Testis (tissue), 5 donors: ENCODE measurements at places on chromosomes 3 and 15. TPM values are rescaled to one million over a fixed set of nuclear protein-coding genes. Genes with fewer than 3 reads are reported as not detected.
A peak's percentile ranks its signal among the peaks of the same experiment; 100 is the strongest.

GRCh38 chr3:136428167-136428566 lies 178.0 kb downstream of the PCCB start:
- DNase-seq, result no peak

DNA sequence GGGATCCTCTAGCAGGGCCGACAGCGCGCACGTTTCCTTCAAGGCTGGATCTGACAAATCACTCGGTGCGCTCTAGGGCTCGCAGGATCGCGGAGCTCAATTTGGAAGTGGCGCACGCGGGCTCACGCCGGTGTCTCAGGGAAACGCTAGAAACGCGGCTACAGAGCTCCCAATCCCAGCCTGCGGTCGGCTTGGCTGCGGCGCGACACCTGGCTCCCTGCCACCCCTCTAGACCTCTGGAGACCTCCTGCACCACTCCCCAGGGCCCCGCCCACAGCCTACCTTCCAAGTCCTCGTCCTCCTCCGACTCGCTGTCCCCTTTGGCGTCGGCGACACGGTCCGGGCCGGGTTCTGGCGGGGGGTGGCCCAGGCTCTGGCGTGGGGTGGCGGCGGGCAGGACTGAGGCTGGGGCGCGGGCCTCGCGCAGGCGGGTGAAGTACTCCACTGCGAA lies 596 bp downstream of the PRKAR2A start:
- peak; percentile 79 for DNase-seq

- DNase-seq, result no peak
Observed at GRCh38 chr3:55009372-55009771, 81.5 kb upstream of the LRTM1 start.

- DNase-seq, result no peak
Observed at GRCh38 chr3:141530415-141530768, 43.6 kb downstream of the RASA2 start.

DNA sequence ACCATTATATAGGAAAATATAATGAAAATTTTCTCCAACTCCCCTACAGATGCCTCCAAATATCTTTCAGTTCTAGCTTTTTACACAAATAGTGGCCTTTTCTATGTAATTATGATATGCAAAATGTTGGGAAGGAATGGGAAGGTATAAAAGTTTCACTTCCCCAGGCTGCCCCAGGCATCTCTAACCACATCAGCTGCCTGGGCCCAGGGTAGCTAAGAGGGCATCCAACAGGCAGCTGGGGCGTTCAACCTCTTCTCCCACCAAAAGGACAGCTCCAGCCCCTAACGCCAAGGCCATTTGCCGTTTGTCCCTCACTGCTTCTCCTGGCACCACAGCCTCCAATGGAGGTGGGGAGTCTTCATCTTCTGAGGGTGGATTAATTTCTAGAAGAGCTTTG lies 188.1 kb upstream of the TSC22D2 start:
- DNase-seq, result no peak

DNA sequence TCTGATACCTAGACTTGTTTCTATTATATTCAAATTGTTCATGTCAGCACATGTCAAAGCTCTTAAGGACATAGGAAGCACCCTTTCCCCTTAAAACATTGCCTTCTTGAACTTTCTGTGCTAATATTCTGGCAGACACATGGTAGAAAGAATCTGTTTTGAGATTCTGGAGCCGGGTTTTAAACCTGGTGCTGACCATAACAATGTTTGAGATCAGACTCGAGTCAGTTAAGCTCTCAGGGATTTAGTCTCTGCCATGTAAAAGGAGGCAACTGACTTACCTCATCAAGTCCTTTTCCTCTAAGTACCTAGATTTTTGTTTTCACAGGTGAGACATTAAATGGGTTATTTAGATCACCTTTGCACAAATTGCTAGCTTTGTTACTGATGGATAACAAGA lies 38.9 kb downstream of the RBMS3 start:
- no peak for DNase-seq

DNA sequence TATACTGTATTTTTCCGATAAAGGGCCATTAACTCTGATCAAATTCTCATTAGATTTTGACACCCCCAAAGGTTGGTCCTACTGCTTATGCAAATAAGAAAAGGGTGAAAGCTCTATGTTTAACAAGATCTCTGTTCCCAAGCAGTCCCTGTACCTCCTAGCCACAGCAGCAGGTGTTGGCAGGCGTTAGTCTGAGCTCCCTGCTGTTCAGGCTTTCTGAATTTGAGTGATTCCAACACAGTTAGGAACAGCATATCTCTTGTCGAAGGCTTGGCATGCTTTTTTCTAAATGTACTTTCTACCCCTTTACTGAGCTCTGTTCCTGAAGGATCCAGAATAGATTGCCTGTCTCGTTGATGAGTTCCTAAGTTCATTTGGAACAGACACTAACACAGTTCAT lies 42.3 kb downstream of the MITF start:
- no peak for DNase-seq

- DNase-seq, result no peak
Observed at GRCh38 chr3:108412121-108412750, 98.2 kb downstream of the MYH15 start.

FGF7 gene
- 3.2 TPM for total RNA-seq

GOLGA8T gene
- total RNA-seq, result 4.1 TPM

GOLIM4 gene
- total RNA-seq, result 21.6 TPM

AMOTL2 gene
- 35.8 TPM for total RNA-seq

APOD gene
- total RNA-seq, result 83.9 TPM

C3orf85 gene
- not detected for total RNA-seq

GATM gene
- 386 TPM for total RNA-seq

SUMF1 gene
- total RNA-seq, result 42.6 TPM

FRMD5 gene
- 10.6 TPM for total RNA-seq

SPINK8 gene
- not detected for total RNA-seq
